ENCODE measurements at places on chromosomes 12 and 14.
A peak's percentile ranks its signal among the peaks of the same experiment; 100 is the strongest.

DNA sequence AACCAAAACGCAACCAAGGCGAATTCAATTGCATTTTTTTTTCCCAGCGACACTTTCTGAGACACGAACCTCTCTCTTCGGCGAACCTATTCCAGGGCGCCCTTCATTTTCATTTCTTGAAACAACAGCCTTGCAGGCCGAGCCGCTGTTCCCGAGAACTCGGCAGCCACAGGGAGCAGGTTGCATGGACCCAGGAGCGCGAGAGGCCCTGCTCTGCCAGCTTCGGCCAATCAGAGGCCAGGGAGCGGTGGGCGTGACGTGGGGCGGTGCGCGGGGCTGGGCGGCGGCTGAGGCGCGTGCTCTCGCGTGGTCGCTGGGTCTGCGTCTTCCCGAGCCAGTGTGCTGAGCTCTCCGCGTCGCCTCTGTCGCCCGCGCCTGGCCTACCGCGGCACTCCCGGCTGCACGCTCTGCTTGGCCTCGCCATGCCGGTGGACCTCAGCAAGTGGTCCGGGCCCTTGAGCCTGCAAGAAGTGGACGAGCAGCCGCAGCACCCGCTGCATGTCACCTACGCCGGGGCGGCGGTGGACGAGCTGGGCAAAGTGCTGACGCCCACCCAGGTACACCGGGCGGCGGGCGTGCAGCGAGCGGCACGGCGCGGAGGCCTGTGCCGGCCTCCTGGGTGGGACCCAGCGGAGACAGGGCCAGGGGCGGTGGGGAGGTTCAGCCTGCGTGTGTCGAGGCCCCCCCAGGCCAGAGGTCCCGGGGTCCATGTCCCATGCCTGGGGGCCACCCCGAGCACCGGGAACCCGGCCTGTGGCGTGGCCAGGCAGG, at the start of gene PEBP1:
TSS of gene PEBP1 (plus strand) at position 337 of the 771 bp plus-strand sequence. CDS start at position 423, 86 bp downstream.
- peak; percentile 82 for DNase-seq

DNA sequence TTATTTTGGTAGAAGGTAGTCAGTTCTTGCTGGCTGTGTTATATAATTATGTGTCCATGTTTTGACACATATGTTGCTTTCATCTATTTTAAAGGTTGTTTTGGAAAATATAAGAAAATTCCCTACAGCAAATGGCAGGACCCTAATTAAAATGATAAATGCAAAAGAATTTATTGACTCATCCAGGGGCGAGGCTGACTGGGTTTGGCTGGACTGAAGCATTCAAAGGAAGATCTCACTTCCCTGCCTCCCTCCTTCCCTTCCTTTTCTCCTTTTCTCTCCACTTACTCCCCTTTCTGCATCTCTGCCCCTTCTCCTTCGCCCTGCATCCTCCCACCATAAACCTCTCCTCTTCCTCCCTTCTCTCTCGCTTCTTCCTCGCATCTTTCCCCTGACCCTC, 129.6 kb downstream of the SNAPC1 start:
- DNase-seq: no peak

- no peak for DNase-seq
Observed at GRCh38 chr14:99422228-99423010, 58.2 kb downstream of the SETD3 start.

DNA sequence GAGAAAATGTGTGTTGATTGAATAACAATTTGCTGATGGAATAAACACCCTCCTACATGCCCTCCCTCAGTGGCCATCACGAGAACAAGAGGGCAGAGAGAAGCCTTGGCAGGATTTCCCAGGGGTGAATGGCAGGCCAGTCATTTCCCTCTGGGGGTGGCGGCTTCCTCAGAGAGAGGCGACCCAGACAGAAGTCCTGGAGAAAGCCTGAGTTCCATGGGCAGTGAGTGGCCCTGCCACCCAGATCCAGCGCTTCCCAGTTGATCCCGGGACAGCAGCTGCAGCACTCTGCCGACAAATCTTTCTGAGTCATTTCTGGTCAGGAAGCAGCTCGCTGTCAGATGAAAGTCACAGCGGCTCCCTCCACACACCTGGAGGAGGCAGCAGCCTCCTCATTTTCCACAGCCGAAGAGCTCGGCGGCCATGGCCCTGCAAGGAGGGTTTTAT, 123.0 kb downstream of the SCARB1 start:
- no peak for DNase-seq

DNA sequence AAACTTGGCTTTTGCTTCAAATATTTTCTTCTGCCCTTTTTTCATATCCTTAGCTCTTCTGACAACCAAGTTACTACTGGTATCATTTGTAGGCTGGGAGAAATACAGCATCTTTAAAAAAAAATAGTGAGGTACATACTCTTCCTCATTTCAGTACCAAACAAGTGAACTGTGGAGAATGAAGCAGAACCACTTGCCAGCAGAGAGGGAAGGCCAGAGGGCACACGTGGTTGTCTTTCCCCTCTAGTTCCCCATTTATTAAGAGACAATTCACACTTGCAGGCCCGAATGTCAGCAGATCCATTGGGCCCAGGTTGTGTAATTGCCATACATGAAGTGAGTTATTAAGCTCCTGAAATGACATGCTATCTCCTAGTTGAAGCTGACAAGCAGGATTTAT, 3.2 kb downstream of the SUSD6 start:
- no peak for DNase-seq

DNA sequence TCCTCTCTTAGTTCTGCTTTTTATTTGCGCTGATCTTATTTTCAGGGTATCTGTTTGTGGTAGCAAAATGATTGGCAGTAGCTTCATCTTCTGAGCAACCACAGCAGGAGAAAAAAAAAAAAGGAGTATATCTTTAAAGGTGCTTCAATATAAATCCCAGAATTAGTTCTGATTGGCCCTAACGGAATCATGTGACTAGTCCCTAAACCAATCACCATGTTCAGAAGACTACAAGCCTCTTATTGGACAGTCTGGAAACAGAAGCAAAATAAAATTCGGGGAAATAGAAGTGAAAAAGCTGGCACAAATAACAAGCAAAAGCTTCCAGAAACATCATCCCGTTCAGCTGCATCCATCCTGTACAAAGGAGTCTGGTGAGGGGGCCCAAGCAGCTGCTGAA, 49.9 kb upstream of the PTPRO start:
- DNase-seq: no peak

- DNase-seq: no peak
Observed at GRCh38 chr12:77600468-77600843, 230.2 kb upstream of the NAV3 start.

GRCh38 chr12:56631790-56632700, 1.9 kb upstream of the BAZ2A start:
- DNase-seq: no peak

GRCh38 chr12:94263011-94263811, 114.8 kb downstream of the PLXNC1 start:
- peak; percentile 18 for DNase-seq

DNA sequence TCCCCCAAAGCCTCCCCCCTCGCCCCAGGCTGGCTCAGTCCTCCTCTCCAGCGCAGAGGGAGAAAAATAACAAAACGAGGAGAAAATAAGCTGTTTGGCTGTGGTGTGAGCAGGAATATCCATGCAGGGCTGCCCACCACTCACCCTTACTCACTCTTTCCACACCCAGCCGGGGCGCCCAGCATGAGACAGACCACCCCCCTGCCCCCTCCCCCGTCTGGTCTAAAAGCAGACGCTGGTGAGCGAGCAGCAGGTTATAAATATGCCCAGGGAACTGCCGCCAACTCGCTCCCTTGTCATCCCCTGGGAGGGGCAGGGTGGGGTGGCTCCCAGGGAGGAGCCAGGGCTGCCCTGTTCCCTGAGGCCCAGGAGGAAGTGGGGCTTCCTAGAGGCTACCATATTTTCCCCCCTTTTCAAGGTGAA, 7.4 kb downstream of the WNT1 start:
- no peak for DNase-seq

DNA sequence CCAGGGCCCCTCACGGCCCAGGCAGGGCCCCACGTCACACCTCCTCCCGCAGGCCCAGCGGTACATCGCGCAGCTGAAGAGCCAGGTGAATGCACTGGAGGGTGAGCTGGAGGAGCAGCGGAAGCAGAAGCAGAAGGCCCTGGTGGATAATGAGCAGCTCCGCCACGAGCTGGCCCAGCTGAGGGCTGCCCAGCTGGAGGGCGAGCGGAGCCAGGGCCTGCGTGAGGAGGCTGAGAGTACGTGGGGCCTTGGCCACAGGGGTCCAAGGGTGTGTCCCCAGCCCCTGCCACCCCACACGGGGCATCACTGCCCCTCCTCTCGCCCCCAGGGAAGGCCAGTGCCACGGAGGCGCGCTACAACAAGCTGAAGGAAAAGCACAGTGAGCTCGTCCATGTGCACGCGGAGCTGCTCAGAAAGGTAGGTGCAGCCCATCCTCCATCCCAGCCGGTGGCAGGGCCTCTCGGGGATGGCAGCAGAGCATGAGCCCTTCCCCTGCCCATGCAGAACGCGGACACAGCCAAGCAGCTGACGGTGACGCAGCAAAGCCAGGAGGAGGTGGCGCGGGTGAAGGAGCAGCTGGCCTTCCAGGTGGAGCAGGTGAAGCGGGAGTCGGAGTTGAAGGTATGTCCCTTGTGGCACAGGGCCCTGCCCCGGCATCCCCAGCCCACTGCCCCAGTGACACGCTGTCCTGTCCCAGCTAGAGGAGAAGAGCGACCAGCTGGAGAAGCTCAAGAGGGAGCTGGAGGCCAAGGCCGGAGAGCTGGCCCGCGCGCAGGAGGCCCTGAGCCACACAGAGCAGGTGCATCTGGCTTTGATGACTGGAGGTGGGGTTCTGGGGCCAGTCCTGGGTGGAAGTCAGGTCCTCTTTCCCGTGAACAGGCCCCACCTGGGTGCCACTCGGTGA, 20.9 kb downstream of the HIP1R start:
- DNase-seq: no peak

DNA sequence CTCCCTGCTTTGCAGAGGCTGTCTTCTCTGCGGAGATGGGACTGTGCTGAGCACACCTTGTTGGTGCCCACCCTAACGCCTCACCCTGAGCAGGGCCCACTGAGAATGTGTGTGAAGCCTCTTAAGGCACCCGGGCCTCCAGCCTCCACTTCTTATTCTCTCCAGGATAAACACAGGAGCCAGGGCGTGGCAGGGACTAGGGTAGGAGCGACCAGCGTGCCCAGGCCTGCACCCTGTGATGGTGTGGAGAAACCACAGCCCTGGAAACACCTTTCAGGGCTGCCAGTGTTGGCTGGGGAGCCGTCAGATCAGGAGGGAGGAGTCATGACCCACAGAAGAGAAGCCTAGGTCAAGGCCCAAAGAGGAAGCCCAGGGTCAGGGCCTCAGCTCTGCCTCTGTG, 41.3 kb downstream of the VDR start:
- DNase-seq: no peak

- no peak for DNase-seq
Observed at GRCh38 chr14:22386924-22387775, 201.9 kb downstream of the DAD1 start.

DNA sequence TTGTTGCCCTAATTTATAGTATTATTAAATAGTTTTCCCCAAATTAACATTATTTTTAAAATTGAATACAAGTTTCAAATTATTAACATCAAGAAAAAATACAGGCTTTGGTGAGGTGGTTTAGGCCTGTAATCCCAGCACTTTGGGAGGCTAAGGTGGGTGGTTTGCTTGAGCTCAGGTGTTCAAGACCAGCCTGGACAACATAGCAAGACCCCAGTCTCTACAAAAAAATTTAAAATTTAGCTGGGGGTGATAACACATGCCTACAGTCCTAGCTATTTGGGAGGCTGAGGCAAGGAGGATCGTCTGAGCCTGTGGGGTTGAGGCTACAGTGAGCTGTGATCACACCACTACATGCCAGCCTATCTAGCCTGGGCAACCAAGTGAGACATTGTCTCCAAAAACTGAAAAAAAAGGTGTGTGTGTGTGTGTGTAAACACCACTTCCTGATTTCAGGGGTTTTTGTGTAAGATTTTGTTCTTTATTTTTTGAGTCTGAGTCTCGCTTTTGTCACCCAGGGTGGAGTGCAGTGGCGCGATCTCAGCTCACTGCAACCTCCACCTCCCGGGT, 3.9 kb upstream of the DNAL1 start:
- no peak for DNase-seq

GRCh38 chr12:92551853-92552397, 150.9 kb upstream of the PLEKHG7 start:
- DNase-seq: no peak

- no peak for DNase-seq
Observed at GRCh38 chr14:54658836-54659235, 91.9 kb downstream of the SAMD4A start.

- DNase-seq: no peak
Observed at GRCh38 chr12:7609495-7609894, 56.2 kb downstream of the APOBEC1 start.

GRCh38 chr12:109868182-109869051, 11.9 kb downstream of the GLTP start:
- DNase-seq: no peak

DNA sequence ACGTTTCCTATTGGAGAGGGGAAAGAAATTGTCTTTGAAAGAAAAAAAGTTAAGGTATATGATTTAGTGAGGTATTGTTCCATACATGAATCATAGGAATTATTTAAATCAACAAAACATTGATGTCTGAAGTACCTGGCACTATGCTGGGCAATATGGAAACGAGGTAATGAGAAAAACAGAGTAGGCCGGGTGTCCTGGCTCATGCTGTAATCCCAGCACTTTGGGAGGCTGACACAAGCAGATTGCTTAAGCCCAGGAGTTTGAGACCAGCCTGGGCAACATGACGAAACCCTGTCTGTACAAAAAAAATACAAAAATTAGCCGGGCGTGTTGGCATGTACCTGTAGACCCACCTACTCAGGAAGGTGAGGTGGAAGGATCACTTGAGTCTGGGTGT, 45.9 kb downstream of the AEBP2 start:
- no peak for DNase-seq

DNA sequence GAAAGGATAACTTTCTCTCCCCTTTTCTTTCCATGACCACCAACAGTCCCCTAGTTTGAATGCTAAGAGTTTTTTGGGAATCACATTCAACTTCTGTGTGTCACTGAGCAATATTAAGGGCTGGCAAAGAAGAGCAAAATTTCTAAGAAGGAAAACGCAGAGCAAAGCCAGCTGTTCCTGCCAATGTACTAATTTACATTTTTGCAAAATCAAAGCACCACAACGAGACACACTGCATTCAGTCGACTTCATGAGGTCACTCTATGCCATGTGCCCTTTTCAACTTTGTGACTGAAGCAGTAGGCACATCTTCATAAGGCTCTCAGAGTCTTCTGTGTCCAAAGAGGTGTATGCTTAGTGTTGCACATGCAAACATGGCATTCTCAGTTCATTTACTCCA, 66.4 kb downstream of the PTPRR start:
- no peak for DNase-seq

DNA sequence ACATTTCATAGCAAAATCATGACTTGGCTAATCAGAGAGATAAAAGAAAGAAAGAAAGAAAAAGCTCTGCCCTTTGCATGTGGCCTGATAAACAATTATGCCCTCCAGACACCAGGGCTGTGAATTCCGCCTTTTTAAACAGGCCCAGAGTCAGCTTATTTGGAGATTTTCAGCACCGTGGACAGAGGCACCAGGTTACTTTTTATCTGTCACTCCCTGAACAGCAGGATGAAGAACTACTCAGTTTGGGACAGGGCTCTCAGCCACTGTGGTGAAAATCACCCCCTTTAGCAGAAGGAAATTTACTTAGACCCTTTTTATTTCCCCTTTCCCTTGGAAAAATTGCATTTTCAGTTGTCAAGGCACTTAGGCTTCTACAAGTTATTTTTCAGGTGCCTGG, 359.9 kb downstream of the NRXN3 start:
- DNase-seq: no peak
